Right cardiac atrium (tissue), 5 donors: ENCODE measurements at places on chromosomes 3 and 15. TPM values are rescaled to one million over a fixed set of nuclear protein-coding genes. Genes with fewer than 3 reads are reported as not detected.

GRCh38 chr3:101643861-101644613 lies 32.9 kb downstream of the ZBTB11 start:
- DNase-seq = no peak

DLG1 gene
- total RNA-seq = 51.1 TPM

- no peak for DNase-seq
These were observed 3.6 kb upstream of the SHC4 start for GRCh38 chr15:48967336-48967735.

SOX2 gene
- not detected for total RNA-seq

ACKR4 gene
- total RNA-seq = 7.0 TPM

GOLGA6L22 gene
- not detected for total RNA-seq

DNA sequence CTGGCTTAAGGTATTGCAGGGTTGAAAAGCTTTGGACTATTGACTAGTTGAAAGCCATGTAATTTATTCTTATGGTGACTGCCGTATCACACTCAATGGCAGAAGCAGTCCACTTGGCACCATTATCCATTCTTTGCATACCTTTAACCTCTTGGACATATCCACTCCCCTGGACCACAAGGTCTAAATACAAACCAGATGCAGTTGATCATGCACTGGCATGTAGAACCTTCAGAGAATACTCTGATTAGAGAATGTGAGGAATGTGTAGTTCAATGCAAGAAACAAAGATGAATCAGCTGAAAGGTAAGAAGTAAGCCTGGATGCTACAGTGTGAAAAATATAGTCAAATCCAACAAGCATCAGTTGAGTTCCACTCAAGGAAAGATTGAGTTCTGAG lies 93.1 kb downstream of the FRMD5 start:
- no peak for DNase-seq

GRCh38 chr3:122977746-122978466 lies 49.7 kb downstream of the SEMA5B start:
- DNase-seq = peak; percentile 86
